ENCODE measurements at places on chromosomes 1 and 21. TPM values are rescaled to one million over a fixed set of nuclear protein-coding genes. Genes with fewer than 3 reads are reported as not detected.

GRCh38 chr1:43621386-43621785, 28.6 kb upstream of the KDM4A start:
- no peak for DNase-seq

- no peak for DNase-seq
Observed at GRCh38 chr1:6560267-6560666, 5.2 kb downstream of the TAS1R1 start.

- no peak for DNase-seq
Observed at GRCh38 chr21:42983869-42984268, 9.5 kb downstream of the PKNOX1 start.

- DNase-seq = no peak
Observed at GRCh38 chr1:25194572-25195020, 37.7 kb downstream of the SYF2 start.

GRCh38 chr1:230704830-230705229, 9.1 kb downstream of the AGT start:
- no peak for DNase-seq

GRCh38 chr1:10050611-10051010, 17.9 kb downstream of the UBE4B start:
- no peak for DNase-seq

DNA sequence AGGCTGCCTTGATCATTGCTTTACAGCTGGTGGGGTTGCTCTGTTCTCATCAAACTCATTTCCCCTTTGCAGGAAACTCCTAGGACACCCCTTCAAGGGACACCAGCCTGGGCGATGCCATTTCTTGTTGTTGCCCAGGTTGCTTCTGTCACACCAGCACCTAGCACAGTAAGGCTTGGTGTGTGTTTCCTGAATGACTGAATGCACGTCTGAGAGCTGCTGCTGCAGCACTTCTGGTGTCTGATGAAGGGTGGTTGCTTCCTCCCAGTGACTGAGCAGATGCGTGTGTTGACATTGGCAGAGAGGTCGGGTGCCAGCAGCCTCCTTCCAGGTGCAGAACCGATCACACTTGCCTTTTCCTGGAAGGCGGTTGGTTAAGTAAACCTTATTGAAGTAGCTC, 477.4 kb downstream of the CAMTA1 start:
- no peak for DNase-seq

DNA sequence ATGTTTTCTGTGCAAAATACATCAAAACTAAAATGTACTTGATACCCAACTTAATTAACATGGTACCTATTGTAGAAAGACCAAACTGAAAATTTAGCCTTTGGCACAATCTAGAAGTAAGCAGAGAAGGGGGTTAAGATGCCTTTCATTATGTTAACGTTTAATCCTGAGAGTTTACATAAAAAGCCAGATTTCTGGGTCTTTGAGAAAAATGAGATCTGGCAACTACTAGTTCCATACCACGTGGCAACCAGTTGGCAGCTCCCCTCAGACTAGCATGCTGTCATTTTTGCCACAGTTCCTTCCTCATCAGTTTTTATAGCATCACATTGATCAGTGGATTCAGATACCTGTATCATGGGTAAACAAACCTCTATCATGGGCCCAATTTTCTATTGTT, 1.5 kb downstream of the RO60 start:
- no peak for DNase-seq

- no peak for DNase-seq
Observed at GRCh38 chr1:178388418-178389145, 108.2 kb downstream of the CLEC20A start.

DNA sequence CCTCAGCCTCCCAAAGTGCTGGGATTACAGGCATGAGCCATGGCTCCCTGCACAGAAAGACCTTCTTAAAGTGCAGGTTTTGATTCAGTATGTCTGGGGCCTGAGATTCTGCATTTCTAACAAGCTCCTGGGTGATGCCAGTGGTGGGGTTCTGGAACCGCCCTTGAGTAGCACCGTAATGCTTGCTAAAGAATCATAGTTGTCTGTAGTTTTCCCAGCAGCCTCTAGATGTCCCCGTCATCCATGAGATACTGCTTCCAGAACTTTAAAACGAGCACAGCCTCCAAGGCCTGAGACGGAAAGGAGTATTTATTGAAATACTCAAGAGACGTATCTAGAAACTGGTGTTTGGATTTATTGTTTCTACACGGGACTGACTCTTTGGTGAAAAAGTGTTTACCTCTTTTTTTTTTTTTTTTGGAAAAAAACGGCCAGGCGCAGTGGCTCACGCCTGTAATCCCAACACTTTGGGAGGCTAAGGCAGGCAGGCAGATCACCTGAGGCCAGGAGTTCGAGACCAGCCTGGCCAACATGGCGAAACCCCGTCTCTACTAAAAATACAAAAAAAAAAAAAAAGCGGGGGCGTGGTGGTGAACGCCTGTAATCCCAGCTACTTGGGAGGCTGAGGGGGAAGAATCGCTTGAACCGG, 2.6 kb upstream of the TOR3A start:
- peak; percentile 52 for DNase-seq

- no peak for DNase-seq
Observed at GRCh38 chr1:98027103-98027705, 106.4 kb upstream of the DPYD start.

GRCh38 chr1:231600458-231600976, 26.1 kb upstream of the DISC1 start:
- no peak for DNase-seq

GRCh38 chr21:30590297-30590696, at the start of gene KRTAP22-2:
Gene KRTAP22-2 (minus strand): TSS chr21:30590397.
- DNase-seq = no peak

- DNase-seq = no peak
Observed at GRCh38 chr1:22625262-22625925, 11.0 kb upstream of the C1QA start.

- DNase-seq = no peak
Observed at GRCh38 chr1:52263153-52263910, 102.7 kb downstream of the CC2D1B start.

DNA sequence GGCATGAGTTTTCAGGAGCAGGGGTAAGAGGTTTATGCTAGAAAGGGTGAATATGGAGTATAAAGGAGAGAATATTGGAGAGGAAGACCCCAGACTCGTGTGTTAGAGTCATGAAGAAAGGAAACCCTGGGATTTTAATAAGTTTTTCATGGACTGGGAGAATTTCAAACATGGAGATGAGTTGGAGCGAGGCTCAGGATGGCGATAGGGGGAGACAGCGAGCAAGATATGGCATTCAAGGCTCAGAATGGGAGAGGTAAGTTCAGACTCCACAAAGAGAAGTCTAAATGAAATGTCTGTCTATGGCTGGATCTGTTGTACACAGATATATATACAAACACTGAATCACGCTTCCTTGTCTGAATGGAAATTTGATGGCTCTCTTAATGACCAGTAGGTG, 92.5 kb downstream of the LRRC40 start:
- no peak for DNase-seq

GRCh38 chr1:65177457-65177856, 29.5 kb downstream of the AK4 start:
- DNase-seq = no peak

DNA sequence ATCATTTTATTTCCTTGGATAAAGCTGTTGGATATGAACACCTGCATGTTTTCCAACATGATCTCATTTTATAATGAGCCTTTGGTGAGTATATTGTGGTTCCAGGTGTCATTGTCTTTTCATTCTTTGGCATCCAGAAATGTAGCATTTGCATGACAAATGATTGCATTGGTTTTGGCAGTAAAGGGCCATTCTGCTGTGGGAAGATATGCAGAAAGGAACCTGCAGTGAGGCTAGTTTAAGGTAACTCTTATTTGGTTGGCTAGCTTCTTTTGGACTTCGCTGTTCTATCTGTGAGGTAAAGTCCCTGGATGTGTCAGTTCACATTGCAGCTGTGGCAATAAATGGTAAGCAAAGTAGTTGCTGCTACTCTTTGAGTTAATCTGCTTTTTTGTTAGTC, 343.0 kb downstream of the AMY1C start:
- no peak for DNase-seq

GRCh38 chr1:68308034-68308433, 75.7 kb upstream of the WLS start:
- no peak for DNase-seq

DNA sequence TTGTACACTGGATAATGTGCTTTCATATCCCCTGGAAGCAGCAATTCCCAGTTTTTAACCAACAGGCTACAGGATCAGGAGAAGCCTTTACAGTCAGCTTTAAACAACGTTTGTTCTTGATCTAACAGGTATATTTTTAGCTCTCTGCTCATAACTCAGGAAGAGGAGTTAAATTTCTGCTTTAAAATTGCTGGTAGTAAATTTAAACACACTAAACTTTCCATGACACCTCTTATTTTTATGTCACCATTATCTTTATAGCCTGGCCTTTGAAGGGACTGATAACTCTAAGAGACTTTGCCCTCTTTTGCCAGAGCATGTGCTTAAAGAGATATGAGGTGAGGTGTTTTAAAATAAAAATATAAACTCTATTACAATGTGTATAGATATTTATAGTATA, 119.6 kb upstream of the BRINP3 start:
- no peak for DNase-seq

- DNase-seq = no peak
Observed at GRCh38 chr1:206133751-206134415, 16.7 kb upstream of the AVPR1B start.

The CR1L gene
- 1.1 TPM for polyA plus RNA-seq

The CLCNKA gene
- 16.6 TPM for polyA plus RNA-seq

The PODN gene
- 3.3 TPM for polyA plus RNA-seq

The SPRR2A gene
- 0.09 TPM for polyA plus RNA-seq

The TNFAIP8L2 gene
- polyA plus RNA-seq = 1.3 TPM

The UCHL5 gene
- polyA plus RNA-seq = 50.3 TPM

The GPBP1L1 gene
- 109 TPM for polyA plus RNA-seq

The RAP1GAP gene
- polyA plus RNA-seq = 21.6 TPM

The CYP4Z1 gene
- polyA plus RNA-seq = 0.23 TPM

Measured in right renal pelvis (tissue), 4 donors.